ENCODE measurements at places on chromosomes 4 and X.

DNA sequence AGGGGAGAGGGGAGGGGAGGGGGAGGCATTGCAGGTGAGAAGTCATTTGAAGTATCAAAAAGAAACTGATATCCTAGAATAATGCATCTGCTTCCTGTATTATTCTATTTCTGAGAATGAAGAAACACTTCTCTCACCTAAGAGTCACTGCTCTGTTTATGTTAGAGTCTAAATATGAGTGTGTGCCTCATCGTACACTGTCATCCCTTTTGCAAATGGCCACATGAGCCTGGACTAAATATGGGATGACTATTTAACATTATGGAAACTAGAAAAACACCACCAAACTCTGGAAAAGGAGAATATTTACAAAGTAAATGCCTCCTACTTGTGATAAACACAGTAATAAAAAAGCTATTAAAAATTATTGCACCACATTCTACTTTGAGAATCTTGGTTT, 146.4 kb upstream of the NOCT start:
- no peak for DNase-seq

- DNase-seq = no peak
These were observed 9.9 kb downstream of the CTSO start for GRCh38 chr4:155943605-155944291.

DNA sequence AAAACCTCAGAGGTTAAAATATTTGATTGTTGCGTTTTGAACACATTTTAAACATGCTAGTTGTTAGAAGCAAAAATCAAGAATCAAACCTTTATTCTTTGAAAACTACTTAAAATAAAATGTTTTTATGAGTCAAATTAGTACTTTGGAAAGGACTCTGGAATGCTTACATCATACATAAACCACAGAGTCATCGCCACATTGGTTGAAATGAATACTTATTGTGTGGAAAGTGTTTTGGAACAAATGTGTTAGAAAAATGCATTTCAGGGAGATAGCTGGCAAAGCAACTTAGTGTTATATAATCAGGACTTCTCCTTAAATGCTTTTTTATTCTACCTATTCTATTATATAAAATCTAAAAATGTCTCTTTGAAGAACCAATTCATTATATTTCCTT, 49.4 kb upstream of the CAMK2D start:
- no peak for DNase-seq

DNA sequence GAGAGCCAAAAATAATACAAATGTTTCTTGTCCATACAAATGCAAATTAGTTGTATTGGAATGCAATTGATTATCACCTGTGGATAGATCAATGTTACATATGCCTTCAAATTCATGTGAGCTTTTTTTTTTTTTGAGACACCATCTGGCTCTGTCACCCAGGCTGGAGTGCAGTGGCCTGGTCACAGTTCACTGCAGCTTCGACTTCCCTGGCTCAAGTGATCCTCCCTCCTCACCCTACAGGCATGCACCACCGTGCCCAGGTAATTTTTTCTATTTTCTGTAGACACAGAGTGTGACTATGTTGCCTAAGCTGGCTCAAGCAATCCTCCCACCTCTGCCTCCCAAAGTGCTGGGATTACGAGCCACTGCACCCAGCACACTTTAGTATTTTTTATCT, 38.6 kb upstream of the TMEM184C start:
- DNase-seq = no peak

Data from activated CD4-positive, alpha-beta T cell treated with anti-CD3 and anti-CD28 coated beads, Interleukin-2, amount 50 U/mL, for 24 hours (primary cell).